AG09309 (cell line): ENCODE measurements at places on chromosomes 2 and 18.

GRCh38 chr18:59528866-59529265 is 168.4 kb downstream of the CCBE1 start:
- DNase-seq = no peak

DNA sequence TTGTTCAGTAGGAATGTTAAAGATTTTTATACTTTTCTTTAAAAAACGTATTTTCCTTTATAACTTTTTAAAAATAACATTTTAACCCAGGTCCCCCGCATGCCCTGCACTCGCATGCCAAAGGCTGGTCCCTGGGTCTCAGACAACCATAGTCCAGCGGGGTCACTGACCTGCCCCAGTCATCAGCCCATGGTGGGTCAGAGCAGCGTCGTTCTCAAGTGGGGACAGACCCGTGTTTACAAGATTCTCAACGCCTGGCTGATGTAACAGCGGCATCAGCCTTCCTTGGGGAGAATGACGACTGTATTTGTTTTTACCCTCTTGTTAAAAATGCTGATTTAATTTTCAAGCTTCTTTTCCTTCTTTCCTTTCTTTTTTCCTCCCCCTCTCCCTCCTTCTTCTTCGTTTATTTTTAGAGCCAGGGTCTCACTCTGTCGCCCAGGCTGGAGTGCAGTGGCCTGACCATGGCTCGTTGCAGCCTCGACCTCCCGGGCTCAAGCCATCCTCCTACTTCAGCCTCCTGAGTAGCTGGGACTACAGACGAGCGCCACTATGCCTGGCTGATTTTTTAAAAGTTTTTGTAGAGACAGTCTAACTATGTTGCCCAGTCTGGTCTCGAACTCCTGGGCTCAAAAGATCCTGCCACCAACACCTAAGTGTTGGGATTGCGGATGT is 1.0 kb upstream of the EFHD1 start:
- no peak for DNase-seq

GRCh38 chr2:237231593-237231992 is 145.9 kb downstream of the COPS8 start:
- no peak for DNase-seq

DNA sequence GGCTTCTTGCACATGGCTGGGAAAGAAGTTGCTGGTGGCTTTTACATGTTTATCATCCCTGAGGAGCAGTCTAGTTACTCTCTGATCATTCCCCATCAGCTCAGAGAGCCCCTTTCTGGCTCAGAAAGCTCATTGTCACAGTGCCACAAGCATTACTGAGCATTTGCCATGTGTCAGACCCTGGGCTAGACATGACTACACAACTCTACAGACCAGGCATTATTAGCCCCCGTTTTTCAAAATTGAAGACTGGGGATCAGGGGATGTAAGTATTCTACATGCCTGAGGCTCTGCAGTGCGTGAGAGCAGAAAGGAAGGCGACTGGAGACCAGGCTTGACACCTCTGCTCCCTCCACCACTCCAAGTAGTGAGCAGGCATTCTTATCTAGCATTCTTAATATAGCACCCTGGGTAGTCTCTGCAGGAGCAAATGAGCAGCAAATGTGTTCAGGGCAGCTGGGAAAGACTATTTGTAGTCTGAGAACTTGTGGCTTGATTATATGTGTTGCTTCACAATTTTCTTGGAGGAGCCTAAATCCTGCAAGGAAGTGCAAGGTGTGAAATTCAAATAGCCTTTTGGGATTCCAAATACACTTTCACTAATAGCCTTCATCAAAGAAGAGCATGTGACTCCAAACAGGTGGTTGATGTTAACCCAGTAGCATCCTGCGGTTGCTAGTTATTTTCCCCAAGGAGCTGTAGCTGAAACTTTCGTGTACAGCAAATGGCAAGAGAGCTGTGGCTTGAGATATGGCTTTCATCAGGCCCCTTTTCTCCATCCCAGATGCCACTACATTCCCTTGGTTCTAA is 143.2 kb downstream of the DDX1 start:
- no peak for DNase-seq

DNA sequence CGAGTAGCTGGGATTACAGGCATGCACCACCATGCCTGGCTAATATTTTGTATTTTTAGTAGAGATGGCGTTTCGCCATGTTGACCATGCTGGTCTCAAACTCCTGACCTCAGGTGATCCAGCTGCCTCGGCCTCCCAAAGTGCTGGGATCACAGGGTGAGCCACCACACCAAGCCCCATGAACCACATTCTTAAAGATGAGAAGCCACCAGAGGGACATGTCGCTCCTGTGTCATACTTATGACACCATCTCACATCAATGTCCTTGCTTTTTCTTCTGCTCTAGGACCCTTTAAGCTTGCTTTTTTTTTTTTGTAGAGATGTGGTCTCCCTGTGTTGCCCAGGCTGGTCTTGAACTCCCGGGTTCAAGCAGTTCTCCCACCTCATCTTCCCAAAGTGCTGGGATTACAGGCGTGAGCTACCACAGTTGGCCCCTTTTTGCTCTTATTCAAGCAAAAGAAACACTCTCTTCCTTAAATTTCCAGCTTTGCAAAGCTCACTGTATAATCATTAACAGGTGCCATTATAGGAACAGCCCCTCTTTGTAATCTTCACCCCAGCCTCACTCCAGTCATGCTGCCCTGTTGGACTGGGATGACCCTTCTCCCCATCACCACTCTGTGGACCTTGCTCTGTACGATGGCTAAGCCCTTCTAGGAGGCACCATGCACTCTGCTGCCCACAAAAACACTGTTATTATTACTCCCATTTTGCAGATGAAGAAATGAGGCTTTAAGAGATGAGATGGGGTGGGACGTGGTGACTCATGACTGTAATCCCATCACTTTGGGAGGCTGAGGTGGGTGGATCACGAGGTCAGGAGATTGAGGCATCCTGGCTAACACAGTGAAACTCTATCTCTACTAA is 10.8 kb upstream of the KCNG3 start:
- DNase-seq = no peak

DNA sequence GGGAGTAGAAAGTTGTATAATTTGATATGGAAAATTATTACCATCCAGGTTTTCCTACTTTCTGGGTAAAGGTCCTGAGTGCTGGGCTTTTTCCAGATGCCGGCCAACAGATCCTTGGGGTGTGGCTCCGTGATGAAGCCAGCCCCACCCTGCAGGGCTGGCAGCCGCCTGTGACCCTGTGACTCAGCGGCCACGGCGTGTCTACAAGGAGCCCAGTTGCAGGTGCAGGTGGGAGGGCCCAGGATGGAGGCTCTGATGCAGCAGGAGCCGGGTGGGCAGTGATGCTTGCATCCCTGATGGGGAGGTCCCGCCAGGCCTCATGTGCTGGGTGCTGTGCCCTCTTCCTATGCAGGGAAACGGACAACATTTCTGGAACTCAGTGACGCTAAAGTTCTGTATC is 96.0 kb upstream of the ALKAL2 start:
- DNase-seq = no peak

GRCh38 chr2:205141381-205141780 is 540.9 kb upstream of the NRP2 start:
- no peak for DNase-seq

- DNase-seq = no peak
Observed at GRCh38 chr2:133568172-133568571, at the start of gene NCKAP5. TSS of gene NCKAP5 (minus strand) at chr2:133568463. CDS start at chr2:133517526, 50,937 bp downstream.

GRCh38 chr2:84894758-84895520 is 10.5 kb upstream of the TMSB10 start:
- DNase-seq = no peak

GRCh38 chr2:32119161-32119560 is 46.5 kb upstream of the SLC30A6 start:
- no peak for DNase-seq

DNA sequence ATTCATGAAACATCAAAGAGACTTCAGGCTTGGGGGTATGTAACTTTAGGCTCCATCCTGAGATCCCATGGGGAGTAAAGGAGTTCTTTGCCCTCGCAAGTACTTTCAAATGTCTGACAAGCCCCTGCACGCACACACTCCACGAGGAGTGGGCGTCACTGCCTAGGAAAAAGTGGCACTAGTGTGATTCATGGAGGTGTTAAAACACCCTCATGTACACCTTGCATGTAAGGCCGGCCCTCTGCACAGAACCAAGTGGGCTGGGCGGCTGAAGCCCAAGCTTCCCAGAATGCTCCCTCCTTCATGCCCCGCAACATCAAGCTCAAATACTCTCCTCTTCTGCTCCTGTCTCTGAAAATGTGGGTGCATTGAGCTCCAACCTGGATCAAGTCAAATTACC is 7.8 kb downstream of the HS1BP3 start:
- DNase-seq = no peak

GRCh38 chr18:6939972-6940371 is 177.6 kb downstream of the LAMA1 start:
- DNase-seq = no peak

DNA sequence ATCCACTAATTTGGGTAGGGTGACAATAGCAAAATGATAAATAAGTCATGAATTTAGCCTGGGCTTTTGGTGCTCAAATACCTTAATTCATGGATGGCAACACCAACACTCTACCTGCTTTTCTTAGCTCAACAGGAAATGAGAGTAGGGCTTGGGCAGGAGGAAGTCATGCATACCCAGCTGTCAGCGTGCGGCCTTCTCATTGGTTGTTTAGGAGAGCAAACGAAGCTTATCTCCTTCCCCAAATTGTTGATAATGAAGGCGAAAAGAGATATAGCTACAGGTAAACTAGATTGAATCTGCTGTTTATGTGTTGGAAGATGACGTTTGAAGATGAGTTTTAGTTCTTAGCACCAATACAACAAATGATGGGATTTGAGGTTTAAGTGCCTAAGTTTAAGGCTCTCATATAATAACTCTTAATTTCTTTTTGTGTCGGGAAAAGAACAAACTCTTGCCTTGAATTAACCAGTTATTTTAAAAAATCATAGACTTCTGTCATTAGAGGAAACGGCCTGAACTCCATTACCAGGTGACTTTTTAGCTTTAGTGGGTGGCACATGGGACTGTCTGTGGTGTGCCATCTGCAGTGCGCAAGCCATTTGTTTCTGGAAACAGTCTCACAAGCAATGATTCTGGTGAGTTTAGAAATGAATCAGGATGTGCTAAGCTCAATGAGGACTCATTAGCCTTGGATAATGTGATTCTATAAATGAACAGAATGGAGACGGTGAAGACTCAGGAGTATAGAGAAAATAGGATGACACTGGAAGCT is 19.8 kb downstream of the MAP4K4 start:
- DNase-seq = no peak

GRCh38 chr2:33242845-33243244 is 233.6 kb upstream of the RASGRP3 start:
- peak; percentile 43 for DNase-seq

DNA sequence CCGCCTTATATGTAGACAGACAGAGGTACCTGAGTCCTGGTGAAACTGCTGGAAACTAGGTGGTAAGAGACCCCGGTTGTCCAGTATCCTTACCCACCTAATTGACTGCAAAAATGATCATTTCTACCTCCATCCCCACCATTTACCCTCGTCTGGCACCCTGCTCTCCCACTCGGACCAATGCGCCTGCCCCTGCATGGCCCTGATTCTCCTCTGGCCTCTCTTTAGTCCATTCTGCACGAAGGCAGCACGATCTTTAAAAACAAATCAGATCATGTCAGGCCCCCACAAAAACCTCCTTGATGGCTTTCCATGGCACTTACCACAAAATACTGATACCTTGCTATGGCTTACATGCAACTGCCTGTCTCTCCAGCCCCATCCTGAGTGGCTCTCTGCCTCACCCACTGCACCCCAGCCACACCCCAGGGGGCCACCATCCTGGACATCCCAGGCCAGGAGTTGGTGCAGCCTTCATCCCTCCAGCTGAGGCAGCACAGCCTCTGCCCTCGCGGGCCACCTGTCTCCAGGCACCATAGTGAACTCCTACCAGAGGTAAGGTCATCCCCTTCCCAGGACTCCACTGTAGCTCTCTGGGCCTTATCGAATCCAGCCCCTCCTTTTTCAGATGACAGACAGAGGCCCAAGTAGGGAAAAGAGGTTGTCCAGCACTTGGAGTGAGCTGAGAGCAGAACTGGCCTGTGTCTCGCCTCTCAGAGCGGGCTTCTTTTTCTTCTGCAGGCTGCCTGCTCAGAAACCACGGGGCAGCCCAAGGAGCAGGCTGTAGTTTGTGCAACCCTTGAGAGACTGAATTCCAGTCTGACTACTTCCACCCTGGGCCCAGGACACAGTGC is 12.3 kb upstream of the CIB4 start:
- DNase-seq = no peak

DNA sequence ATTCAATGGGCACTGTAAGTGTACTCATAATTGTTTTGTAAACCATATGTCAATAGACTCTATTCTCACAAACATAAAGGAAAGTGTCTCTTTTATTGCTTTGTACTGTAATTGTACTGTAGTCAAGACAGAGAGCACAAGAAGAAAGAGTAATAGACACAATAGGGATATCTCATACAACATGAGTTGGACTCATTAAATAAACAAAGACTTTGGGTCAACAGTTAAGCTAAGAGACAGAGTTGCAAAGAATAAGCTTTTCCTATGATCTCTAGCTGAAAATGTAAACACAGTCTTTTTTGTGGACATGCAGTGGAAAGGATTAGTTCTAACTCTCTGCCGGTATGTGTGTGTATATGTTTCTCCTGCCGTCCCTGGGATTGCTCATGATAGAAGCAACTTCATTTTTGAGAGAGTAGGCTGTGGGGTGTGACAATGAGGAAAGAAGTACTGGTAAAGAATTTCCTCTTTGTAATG is 13.9 kb upstream of the KYNU start:
- no peak for DNase-seq

DNA sequence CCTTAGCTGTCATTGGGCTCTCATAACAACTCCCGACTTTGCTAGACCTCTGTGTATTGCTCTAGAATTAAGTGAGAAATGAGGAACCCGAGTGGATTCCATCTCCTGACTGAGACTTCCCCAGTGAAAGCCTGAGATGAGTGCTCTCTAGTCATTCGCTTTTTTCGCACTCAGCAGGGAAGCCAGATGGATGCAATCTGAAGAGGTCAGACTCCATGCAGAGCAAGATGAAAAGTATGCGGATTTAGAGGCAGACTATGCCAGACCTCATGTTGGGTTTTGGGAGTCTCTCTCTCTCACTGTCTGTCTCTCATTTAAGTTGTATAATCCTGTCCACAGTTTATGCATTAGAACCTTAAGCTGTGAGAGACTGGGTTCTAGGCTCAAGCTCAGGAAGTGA is 88.6 kb downstream of the SLC5A7 start:
- DNase-seq = no peak

DNA sequence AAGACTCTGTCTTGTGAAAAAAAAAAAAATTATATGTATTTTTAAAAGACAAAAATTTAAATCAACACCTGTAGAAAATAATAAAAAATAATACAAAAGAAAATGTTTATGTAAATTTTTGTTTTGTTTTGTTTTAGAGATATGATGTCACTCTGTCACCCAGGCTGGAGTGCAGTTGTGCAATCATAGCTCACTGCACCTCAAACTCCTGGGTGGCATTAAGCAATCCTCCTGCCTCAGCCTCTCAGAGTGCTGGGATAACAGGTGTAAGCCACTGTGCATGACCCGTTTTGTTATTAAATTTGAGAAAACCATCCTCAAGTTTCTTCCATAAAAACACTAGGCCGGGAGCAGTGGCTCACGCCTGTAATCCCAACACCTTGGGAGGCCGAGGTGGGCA is 56.2 kb upstream of the B3GNT7 start:
- DNase-seq = no peak

- no peak for DNase-seq
Observed at GRCh38 chr2:144366825-144367429, 153.0 kb downstream of the ZEB2 start.

- DNase-seq = no peak
Observed at GRCh38 chr2:236239276-236240065, 24.7 kb downstream of the ASB18 start.

GRCh38 chr2:229805559-229805958 is 91.2 kb upstream of the DNER start:
- DNase-seq = no peak
